HT1080 (cell line): ENCODE measurements at places on chromosomes 2 and 18.

- no peak for DNase-seq
Measured at GRCh38 chr2:7867867-7868266, 814.0 kb upstream of the ID2 start.

GRCh38 chr18:23920054-23920453, 94.5 kb upstream of the TTC39C start:
- DNase-seq: peak; percentile 34

- peak; percentile 66 for DNase-seq
Measured at GRCh38 chr2:145350011-145350410, 830.1 kb upstream of the ZEB2 start.

DNA sequence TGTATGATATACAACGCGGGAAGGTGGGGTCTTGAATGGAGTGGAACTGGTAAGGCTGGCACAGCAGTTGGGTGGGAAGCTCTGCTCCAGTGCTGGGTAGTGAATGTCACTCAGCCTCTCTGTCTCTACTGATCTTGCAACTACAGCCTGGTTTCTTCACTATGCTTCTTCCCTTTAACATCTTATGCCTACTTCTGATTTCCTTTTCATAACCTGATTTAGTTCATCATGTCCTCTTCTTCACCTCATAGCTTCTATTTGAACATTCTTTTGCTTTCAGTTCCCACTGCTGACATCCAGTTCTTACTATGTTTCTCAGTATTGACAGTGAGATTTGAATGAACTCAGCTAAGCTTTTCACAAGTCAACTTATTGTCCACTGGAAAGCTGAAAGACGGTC, 286.2 kb downstream of the ARL6IP6 start:
- DNase-seq: no peak

GRCh38 chr2:138180692-138181386, 216.6 kb downstream of the HNMT start:
- no peak for DNase-seq

DNA sequence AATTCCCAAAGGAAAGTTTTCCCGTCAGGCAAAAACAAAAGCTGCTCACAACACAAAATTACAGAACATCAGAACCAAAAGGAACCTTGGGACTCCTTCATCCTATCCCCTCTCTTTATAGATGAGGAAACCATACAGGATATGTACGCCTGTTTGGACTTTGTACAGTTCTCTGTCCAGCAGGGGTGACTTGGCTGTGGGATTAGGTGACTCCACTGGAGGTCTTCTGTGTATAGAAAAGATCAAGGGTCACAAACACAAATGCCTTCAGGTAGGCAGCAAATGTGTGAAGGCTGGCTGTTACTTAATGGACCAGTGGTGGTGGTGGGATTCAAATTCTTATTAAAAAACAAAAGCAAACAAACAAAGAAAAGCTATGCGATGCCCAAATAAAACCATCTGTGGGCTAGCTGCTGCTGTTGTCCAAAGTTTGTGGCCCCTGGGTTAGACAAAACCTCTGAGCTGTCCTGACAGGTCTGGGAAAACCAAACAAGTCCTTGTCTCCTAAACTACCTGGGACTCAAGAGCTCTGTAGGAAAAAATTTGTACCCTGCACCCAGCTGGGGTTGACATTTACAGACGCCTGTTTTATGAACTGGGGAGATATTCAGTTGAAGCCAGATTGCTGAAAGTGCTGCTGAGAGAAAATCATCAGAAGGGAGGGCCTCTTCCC, 1.3 kb upstream of the CEP68 start:
- DNase-seq: no peak

GRCh38 chr2:113863144-113863543, 26.7 kb upstream of the ACTR3 start:
- no peak for DNase-seq

DNA sequence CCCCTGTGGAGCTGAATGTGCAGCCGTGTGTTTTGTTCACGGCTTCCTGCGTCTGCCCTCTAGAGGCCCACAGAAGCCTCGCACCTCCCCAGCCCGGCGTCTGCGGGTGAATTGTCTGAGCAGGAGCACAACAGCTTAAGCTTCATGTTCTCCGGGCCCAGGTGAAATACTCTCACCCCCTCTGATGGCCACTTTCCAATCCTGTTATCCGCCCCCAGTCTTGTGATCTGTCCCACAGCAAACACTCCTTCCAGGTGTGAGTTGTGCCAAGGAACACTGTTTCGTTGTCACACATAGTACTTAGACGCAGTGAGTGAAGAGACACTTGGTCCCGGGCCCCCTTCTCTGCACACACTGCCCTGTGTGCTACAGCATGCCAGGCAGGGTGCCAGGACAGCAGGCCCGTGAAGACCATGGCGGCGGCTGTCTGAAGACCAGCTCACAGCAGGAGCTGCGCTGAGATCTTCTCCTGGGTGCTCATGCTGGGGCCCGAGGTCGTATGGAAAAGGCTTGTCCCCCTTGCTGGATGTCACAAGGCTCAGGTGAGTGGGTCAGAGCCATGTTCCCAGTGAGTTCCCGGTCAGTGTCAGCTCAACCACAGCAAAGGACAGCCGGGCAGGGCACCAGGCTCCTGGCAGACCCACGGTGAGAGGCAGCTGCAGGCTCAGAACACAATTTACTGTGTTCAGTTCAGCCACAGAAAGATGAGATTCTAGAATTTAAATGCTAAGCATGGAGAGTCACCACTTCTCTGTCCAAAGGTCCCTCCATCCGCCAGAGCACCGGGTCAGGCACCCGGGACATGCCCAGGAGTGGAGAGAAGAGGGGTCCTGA, 6.8 kb upstream of the PXDN start:
- peak; percentile 55 for DNase-seq

DNA sequence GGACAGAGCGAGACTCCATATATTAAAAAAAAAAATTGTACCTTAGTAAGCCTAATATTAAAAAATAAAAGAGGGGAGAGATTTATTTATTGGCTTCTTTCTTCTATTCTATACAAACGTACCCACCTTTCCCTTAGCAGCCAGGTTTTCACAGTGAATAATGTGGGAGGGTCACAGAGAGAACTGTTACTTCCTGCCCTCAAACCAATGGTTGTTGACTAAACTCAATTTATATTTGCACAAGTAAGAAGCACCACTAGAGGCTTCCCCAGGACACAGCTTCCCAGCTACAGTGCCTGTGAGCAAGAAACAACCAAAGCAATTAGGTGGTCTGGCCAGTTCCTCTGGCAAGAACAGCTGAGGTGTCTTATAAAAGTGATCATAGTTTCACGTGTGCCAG, 28.9 kb upstream of the GALR1 start:
- DNase-seq: no peak

- DNase-seq: no peak
Measured at GRCh38 chr2:46131-46470, 204 bp downstream of the FAM110C start.

- DNase-seq: no peak
Measured at GRCh38 chr2:166627893-166628292, 133.8 kb upstream of the SCN7A start.

GRCh38 chr2:147649286-147649685, 195.5 kb upstream of the ACVR2A start:
- DNase-seq: no peak

- DNase-seq: peak; percentile 95
Measured at GRCh38 chr2:26805241-26805676, 19.4 kb downstream of the CENPA start.

DNA sequence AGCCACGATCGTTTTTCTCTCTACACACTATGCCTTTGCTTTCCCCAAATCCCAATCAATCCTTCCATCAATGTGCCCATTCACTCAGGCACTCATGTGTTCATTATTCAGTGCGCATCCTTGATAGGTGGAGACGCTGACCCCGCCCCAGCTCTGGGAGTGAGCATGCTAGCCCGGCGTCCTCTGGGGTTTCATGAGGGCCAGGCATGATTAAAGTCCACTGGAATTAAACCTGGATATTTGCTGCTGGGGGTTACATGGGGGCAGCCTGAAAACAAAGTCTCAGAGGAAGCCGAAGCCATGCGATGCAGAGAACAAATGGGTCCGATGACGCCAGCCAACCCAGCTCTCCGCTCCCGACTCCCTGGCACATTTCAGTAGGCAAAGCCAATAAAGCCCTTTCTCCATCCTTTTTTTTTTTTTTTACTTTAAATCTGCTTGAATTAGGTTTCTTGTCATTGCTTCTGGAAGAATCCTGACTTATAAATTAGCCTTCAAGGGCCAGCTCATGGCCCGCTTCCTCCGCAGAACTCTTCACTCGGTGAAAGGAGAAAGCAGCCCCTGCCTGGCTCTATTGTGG, 316.4 kb upstream of the ID2 start:
- DNase-seq: no peak

DNA sequence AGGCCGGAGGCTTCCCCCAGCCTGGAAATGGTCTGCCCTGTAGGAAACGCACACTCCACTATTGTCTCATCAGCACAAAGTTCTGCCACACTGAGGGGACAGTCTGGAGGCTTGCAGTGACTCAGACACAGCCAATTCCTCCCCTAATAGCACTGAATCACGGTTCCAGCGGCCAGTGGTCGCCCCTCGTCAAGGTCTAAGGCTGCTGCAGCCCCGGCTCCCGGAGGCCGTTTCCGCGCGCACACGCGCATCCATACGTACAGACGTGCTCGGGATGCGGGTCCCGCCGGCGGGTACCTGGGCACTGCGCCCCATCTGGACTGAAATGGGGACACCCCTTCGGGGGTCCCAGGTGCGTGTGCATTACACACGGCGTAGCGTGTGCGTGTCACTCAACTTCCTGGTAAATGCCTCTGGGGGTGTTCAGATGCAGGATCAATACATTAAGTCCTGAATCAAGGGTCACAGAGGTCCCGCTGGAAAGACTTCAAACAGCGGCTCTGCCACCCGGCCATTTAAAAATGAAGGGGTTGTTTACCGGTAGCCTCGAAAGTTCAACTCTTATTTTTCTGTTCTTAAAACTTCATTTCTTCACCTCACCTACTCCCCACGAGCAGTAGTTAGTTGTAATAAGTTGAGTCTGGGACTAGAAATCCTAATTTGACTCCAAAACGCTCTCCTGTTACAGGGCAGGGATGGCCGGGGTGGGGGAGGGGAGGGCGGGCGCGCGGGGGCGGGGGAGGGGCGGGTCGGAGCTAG, 572 bp upstream of the ZNF516 start:
- no peak for DNase-seq

GRCh38 chr2:217919781-217920351, 82.9 kb downstream of the TNS1 start:
- DNase-seq: peak; percentile 90

DNA sequence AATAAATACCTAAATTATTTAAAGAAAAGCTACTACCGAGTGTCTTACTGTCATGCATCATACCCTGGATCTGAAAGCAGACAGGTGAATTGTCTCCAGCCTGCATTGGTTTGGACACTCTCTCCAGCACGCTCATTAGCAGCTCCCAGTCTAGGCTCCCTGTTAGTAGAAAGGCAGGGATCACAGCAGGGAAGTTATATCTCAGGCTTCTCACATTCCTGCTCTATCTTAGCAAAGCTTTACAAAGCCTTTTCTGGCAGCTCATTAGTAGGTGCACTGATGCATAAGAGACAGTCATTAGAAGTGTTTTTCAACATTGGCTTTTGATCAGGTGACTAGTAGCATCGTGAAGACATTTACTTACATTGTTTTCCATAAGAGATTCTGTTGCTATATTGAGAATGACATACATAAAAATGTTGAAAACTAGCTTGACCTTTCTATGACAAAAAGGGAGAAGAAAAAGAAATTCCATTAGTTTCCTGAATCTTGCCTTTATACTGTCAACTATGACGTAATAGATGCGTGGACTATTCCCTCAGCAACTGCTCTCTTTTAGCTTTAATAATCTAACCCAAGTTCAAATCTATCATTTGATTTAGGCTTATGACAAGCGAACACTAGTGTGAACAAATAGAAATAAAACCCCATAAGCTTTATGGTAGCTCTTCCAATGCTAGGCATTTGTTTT, 408.7 kb upstream of the KCNH7 start:
- DNase-seq: no peak

- no peak for DNase-seq
Measured at GRCh38 chr2:146939991-146940685, 904.7 kb upstream of the ACVR2A start.

DNA sequence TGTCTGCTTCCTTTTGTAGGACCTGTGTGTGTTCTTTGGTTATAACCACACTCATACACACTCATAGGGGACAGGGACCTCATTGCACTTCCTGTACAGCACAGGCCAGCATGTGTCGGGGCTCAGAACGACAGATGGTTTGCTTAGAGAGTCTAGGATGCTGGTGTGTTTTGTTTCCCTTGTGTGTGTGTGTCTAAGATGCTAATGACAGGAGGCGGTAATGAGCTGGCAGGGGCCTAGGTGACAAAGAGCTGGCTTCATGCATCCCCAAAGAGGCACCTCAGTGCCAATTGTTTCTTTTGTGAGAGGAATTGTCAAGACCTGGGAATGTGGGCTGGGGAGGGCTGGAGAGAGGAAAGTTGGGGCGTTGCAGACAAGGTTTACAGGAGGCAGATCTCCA, 66.6 kb downstream of the CELF4 start:
- no peak for DNase-seq

DNA sequence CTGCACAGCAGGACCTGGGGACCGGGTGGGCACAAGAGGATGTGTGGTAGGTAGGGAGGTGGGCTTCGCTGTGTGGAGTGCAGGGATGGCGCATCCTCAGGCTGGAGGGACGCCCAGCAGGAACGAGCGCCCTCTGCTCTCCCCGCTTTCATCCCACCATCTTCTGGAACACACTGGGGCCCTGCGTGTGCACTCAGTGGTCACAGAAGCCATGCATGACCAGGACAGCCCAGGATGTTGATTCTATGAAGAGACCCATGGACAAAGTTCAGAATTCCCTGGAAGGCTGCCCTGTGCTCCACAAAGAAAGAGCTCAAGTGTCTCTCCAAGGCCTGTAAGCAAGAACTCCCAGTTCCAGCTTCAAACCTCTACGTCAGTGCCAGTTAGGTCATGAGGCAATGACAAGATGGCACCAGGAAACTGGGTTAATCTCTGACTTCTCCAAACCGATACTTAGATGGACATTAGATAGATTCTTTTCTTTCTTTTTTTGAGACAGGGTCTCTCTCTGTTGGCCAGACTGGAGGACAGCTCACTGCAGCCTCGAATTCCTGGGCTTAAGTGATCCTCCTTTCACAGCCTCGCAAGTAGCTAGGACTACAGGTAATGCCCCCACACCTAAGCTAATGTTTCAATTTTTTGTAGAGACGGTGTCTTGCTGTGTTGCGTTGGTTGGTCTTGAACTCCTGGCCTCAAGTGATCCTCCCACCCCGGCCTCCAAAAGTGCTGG, 3.4 kb downstream of the SLC66A2 start:
- DNase-seq: no peak
